ENCODE measurements at places on chromosomes 2 and 18.

- DNase-seq, result no peak
These were observed 160.8 kb downstream of the BCL2 start for GRCh38 chr18:63158676-63159291.

- DNase-seq, result no peak
These were observed 56.5 kb upstream of the COL5A2 start for GRCh38 chr2:189236066-189236465.

GRCh38 chr18:46728219-46728930 is 28.5 kb downstream of the ST8SIA5 start:
- DNase-seq, result no peak

DNA sequence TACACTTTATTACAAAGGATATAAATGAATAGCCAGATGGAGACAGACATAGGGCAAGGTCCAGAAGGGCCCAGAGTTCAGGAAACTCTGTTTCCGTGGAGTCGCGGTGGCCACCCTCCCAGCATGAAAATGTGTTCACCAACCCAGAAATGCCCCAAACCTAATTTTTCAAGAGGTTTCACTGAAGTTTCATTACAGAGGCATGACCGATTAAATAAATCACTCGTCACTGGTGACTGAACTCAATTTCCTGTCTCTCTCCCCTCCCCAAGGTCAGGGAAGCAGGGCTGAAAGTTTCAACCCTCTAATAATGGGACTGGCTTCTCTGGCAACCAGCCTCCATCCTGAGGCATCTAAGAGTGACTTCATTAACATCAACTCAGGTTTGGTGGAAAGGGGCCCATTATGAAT is 22.4 kb downstream of the USP40 start:
- DNase-seq, result no peak

DNA sequence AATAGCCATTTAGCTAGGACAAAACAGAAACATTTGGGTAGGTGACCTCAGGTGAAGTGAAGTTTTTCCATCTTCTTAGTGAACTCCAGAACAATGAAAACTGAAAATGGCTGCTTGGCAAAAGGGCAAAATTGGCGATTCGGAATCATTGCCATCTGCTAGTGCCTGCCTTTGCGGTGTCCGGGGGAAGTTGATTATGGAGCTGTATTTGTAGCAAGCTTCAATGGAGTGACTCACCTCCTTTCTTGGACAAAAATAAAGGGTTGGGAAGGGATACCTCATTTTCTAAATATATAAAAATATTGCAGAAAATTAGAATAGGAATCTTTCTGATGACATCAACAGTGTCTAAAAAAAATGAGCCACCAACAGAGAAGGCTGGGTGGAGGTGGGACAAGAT is 460.5 kb downstream of the TGIF1 start:
- no peak for DNase-seq

- no peak for DNase-seq
These were observed 171.8 kb upstream of the ATP5MC3 start for GRCh38 chr2:175353275-175353674.

DNA sequence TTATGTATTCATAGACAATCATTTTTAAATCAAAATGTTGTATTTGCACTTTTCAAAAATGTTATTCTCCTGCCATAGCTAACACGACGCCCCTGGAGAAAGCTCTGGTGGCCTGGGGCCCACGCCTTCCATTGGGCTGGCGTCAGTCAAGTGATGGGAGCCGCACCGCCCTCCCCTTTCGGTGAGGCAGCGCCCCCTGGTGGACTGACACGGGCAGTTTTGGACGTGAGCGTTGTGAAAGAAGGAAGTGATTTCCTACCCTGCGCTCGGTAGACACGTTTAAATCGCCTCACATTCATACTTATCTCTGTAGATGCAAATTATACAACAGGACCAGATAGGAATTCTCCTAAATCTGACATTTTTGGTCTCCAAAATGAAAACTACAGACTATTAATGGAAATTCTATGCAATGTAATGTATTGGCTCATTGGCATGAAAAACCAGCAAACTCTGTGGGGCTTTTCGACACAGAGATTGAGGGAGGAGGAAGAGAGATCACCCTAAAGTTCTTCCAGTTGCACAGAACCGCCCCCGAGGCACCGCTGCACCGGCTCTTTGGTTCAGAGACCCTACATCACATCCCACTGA is 326.2 kb upstream of the SOX11 start:
- no peak for DNase-seq

DNA sequence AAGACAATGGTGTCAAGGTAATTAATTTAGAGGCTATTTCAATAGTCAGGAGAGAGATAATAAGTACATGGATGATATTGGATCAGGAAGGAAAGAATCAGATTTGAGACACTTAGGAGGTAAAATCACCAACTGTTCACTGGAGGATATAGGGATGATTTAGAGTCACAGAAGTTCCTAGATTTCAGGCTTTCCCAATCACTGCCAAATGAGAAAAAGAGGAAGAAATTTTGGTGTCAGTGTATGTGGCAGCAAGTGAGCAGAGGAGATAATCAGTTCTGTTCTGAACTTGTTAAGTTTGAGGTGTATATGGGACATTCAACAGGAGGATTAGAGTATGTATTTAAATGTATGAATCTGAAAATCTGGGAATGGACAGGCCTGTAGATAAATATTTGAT is 640.4 kb downstream of the NR4A2 start:
- no peak for DNase-seq

- DNase-seq, result no peak
These were observed 449.5 kb upstream of the PKDCC start for GRCh38 chr2:41598161-41598894.

DNA sequence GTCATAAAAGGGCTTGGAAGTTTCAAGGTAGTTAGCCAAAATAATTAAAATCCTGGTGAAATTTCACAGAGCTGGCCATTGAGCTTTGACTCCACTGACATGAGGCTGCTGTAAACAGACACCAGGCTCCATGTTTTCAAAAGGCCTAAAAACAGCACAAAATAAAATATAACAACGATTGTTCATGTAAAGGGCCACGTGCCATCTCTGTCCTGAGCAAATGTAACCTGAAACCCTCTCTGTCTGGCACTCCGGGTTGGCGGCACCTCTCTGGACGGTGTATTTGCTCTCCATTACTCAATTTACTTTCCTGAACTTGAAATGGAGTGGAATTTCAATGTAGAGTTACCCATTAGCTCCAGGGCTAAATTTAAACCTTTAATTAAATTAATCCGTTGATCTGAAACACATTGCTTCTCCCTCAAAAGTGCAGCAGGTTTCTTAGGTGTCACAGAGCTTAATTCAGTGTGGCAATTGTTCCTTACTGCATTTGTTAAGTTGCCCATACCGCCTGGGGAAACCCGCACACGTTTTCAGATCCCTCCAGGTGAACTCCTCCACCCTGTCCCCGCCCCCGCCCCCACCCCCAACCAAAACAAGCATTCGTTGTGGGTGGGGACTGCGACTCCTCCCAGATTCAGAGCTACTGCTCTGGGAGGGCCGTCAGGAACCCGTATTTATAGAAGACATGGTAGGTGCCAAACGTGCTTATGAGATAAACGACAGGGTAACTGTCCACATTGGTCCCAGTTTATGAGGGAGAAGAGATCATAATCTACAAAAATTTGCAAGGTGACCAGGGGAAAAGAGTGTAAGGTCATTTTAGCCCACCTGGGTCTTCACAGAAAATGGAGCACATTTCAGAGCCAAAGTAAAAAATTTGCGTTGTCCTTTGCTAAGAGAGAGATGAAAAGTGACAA is 1.2 kb upstream of the CABLES1 start:
- no peak for DNase-seq

GRCh38 chr2:47057687-47058002 is 97.5 kb downstream of the STPG4 start:
- DNase-seq, result no peak

DNA sequence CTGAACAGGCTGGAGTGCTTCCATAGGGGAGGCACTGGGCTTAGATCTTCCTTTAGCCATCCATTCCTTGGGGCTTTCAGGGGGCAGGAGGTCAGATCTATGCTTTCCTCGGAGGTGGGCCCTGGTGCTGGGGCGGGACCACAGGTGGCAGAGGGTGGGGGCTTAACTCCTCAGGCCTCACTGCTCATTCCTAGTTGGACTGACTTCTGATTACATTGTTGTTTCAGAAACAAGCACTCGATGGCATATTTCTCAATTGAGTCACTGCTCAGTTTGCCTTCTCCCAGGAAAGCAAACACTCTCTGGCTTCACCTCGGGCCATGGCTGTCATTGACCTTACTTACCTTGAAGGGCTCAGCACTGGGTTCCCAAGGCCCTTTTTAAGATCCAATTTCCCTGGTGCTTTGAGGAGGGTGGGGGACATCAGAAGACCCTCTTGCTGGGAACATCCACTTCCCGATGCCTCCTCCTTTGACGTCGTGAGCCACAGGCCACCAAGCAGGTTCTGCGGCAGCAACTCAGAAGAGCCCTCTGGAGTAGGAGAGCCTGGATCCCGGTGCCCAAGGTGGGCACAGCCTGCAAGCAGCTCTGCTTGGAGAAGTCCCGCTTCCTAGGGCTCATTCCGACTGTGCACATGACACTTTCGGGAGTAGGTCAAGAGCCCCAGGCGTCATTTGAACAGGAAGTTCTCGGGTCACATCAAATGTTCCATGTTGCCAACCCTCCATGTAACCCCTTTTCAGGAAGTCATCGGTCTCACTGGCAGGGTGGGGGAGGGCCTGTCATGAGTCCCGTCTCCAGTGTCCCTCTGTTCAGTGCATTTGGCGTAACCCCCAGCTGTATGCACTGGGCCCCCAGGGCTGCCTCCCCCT is 40.6 kb downstream of the SDC1 start:
- DNase-seq, result no peak

DNA sequence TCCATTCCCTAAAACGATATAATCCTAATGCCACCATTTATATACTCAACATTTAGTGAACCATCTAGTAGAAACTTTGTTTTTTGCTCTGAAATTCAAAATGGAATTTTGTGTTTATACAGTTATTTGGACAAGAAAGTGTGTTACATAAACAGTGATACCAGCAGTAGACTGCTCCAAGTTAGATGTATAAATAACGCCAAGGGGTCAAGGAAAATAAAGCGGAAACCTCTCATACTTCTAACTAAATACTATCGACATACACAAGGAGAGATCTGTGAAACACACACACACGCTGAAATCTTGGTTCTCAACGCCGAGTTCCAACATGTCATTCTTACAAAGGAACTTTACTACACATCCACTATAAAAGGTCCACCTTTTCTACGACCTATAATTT is 1.2 kb downstream of the TXNL1 start:
- DNase-seq, result no peak

DNA sequence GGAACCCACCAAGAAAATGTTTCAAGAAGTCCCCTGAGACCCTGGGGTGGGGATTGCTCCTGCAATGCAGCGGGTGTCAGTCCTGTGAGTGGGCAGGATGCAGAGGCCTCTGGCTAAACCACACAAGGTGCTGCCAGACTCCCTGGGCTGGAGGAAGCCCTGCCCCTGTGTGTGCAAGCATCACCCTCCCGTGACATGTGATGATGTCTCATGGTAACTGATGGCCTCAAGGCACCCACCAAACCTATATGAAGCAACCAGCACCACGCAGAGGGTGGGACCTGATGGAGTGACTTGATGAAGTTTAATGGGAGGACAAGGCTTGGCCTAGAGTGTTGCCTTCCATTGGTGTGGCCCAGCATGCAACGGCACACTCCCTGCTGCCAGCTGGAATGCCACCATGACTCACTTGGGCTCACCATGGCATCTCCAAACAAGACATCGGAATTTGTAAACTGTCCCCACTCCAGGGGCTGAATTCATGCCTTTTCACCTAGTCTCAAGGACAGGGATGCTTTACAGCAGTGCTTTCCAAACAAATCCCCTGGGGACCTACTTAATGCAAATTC is 8.7 kb upstream of the SLC14A1 start:
- no peak for DNase-seq

GRCh38 chr2:160295519-160296207 is 95.6 kb upstream of the ITGB6 start:
- DNase-seq, result no peak

- DNase-seq, result no peak
These were observed 10.5 kb upstream of the PIEZO2 start for GRCh38 chr18:11159844-11160243.

DNA sequence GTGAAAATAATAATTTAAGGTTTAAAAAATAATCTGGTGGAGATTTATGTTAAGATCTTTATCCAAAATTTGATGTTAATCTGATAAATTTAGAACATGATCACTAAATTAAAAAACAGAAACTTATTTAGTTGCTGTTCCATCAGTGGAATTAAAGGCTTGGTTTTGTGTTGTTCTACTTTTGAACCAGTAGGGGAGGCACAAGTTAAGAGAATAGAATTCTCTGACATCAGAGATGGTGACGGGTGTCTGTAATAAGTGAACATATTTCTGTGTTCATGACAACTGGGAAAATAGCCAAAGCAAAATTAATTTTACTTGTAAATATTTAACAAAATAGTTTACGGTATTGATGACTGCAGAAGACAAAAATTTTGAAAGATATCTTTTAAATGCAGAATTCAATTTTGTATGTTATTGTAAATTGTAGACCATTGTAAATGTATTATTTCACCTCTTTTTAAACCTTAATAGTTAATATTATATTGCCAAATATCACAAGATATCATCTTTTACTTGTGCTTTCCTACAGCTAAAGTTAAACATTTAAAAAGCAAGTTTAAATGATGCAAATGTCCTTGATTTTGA is 106.0 kb downstream of the UBR3 start:
- DNase-seq, result no peak

- DNase-seq, result no peak
These were observed 13.7 kb downstream of the NCKAP1 start for GRCh38 chr2:183024339-183025095.

DNA sequence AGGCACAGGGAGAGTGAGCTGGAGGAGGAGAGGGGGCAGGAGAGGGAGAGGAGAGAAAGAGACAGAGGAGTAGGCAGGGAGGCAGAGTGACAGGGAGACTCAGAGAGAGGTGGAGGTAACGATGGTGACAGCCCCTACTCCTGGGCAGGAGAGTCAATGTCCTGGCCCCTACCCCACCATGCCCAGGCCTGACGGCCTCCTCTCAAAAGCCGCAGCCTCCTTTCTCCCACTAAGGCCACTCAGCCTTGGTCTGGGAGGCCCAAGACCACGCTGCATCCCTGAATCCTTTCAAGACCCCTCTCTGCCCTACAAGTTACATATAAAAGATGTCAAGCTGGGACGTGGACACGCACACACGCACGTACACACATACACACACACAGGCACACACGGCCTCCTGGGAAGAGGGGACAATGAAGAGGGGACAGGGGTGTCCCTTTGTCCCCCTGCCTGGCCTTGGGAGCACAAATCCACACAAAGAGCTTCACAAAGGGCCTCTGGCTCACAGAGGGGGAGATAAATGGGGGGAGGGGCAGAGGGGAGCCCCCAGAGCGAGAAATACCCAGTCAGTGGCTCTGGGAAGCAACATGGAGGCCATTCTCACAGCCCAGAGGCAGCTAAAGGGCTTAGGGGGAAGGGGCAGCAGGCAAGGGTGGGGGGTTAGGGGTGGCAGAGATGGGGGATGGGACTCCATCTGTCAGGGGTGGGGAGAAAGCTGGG is 19.5 kb upstream of the TNS1 start:
- no peak for DNase-seq

- no peak for DNase-seq
These were observed 57.5 kb downstream of the MCFD2 start for GRCh38 chr2:46857871-46858701.

GRCh38 chr2:18821431-18821830 is 232.1 kb upstream of the NT5C1B start:
- DNase-seq, result no peak

GRCh38 chr2:200703127-200703925 is 108.4 kb upstream of the BZW1 start:
- DNase-seq, result no peak

GRCh38 chr2:236171181-236171679 is 3.0 kb upstream of the GBX2 start:
- DNase-seq, result no peak

All from substantia nigra (tissue), 51 donors.